ENCODE measurements at places on chromosomes 5 and 9. TPM values are rescaled to one million over a fixed set of nuclear protein-coding genes. Genes with fewer than 3 reads are reported as not detected.

The SLC6A3 gene
- not detected for total RNA-seq

The WDR38 gene
- total RNA-seq, result not detected

The CCNJL gene
- total RNA-seq, result 5.0 TPM

The NUTM2G gene
- total RNA-seq, result not detected

The SPARC gene
- 628 TPM for total RNA-seq

The PCAT7 gene
- not detected for total RNA-seq

The ARL10 gene
- 16.4 TPM for total RNA-seq

The SEMA6A gene
- 0.54 TPM for total RNA-seq

The CAVIN4 gene
- total RNA-seq, result 2.0 TPM

The LCN15 gene
- total RNA-seq, result not detected

The PCDHB12 gene
- total RNA-seq, result 0.54 TPM

The AHRR gene
- 9.4 TPM for total RNA-seq

The GFM2 gene
- total RNA-seq, result 39.4 TPM

The C5orf52 gene
- total RNA-seq, result not detected

The ZMYND19 gene
- 18.6 TPM for total RNA-seq

The CCDC180 gene
- 0.56 TPM for total RNA-seq

The ANKRD18B gene
- total RNA-seq, result 0.94 TPM

The UGT3A1 gene
- not detected for total RNA-seq

The ORM2 gene
- not detected for total RNA-seq

The PCDHGA8 gene
- total RNA-seq, result 1.3 TPM

The CCNG1 gene
- total RNA-seq, result 319 TPM

The MTAP gene
- total RNA-seq, result 28.2 TPM

The HTR4 gene
- not detected for total RNA-seq

The ZNF883 gene
- 0.09 TPM for total RNA-seq

The FOXD4 gene
- 0.09 TPM for total RNA-seq

The SAP30L gene
- total RNA-seq, result 32.0 TPM

The FGF10 gene
- not detected for total RNA-seq
